ENCODE measurements at places on chromosomes 3 and 15. TPM values are rescaled to one million over a fixed set of nuclear protein-coding genes. Genes with fewer than 3 reads are reported as not detected.

Gene STXBP5L
- total RNA-seq: 0.31 TPM

Gene TTLL13
- not detected for total RNA-seq

Gene A4GNT
- total RNA-seq: not detected

GRCh38 chr3:183341545-183342288 is 86.7 kb downstream of the MCF2L2 start:
- no peaks in the 10 kb centered on the region for H3K36me3 ChIP-seq
- no peak for ATAC-seq
- no peaks in the 10 kb centered on the region for H3K4me1 ChIP-seq
- no peak overlapping the region for H3K4me3 ChIP-seq
- H3K27ac ChIP-seq: no peak overlapping the region

Gene MRPL3
- total RNA-seq: 83.7 TPM

- no peak overlapping the region for H3K27ac ChIP-seq
- H3K36me3 ChIP-seq: no peaks in the 10 kb centered on the region
- ATAC-seq: no peak
These were observed 26.4 kb upstream of the GABPB1 start for GRCh38 chr15:50381438-50381837.
